ENCODE measurements at places on chromosomes 2 and 18. TPM values are rescaled to one million over a fixed set of nuclear protein-coding genes. Genes with fewer than 3 reads are reported as not detected.

Gene SERPINB13
- polyA plus RNA-seq, result 0.43 TPM

Gene PRSS56
- 2.2 TPM for polyA plus RNA-seq

Gene SPP2
- not detected for polyA plus RNA-seq

Gene TMEM198
- 3.6 TPM for polyA plus RNA-seq

Gene MAP2
- polyA plus RNA-seq, result 6.2 TPM

Gene SATB2
- polyA plus RNA-seq, result 3.4 TPM

Gene PECR
- 8.1 TPM for polyA plus RNA-seq

Gene LRP2
- polyA plus RNA-seq, result 0.05 TPM

DNA sequence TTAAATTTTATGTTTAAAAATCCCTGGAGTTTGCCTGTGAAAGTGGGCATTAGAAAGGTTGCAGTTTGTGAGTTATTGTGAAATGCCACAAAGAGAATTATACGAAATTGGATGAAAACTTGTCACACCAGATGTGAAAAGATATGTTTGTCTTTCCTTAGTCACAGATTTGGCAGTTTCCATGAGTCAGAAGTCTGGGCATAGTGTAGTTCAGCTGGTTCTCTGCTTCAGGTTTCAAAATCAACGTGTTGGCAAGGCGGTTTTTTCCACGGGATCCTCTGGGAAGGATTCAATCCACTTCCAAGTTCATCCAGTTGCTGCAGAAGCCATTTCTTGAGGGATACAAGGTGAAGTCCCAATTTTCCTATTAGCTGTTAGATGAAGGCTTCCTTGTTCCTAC, 658.0 kb upstream of the CDH2 start:
- no peak for DNase-seq

- no peak for DNase-seq
Measured at GRCh38 chr18:23502516-23503037, 734 bp upstream of the RMC1 start.

DNA sequence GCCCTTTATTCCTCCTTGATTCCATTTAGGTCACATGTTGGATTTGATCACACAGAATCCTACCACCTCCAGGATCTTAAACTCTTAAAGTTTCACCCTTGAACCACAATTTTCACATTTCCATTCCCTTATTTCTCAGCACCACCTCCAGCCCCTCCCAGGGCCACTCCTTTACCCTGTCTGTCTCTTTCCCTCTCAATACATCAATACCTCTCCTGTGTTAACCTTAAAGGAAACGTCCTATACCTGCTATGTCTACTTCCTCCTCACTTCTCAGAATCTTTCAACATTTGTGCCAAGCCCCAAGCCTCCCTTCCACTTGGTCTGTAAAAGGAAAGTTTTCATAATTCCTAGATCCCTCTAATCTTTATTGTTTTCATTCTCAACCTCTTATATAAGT, 158.8 kb downstream of the BAZ2B start:
- DNase-seq, result no peak

GRCh38 chr18:3653851-3654441, 204.0 kb downstream of the TGIF1 start:
- DNase-seq, result no peak

- DNase-seq, result no peak
Measured at GRCh38 chr2:237877576-237878307, 18.3 kb downstream of the RAMP1 start.

- peak; percentile 95 for DNase-seq
Measured at GRCh38 chr2:47782671-47783485, at the start of gene MSH6. TSS of gene MSH6 (plus strand) at chr2:47783145. CDS start at chr2:47783234, 89 bp downstream.

DNA sequence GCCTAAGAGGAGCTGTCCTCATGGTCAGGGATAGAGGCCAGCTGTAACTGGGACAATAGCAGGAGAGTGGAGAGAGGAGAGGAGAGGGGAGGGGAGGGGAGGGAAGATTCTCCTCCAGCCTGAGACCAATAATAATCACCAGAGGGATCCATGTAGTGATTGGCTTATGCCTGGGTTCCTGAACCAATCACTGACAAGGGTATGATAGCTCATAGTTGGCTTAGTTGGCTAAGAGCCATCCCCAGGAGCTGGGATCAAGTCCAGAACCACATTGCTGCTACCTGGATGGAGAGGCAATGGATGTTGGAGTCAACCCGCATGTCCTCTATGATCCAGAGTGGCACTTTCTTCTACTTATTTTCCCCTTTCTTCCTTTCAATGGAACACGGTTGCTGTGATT, 7.7 kb upstream of the ST8SIA5 start:
- no peak for DNase-seq

- no peak for DNase-seq
Measured at GRCh38 chr2:134173338-134174016, 80.4 kb upstream of the MGAT5 start.

DNA sequence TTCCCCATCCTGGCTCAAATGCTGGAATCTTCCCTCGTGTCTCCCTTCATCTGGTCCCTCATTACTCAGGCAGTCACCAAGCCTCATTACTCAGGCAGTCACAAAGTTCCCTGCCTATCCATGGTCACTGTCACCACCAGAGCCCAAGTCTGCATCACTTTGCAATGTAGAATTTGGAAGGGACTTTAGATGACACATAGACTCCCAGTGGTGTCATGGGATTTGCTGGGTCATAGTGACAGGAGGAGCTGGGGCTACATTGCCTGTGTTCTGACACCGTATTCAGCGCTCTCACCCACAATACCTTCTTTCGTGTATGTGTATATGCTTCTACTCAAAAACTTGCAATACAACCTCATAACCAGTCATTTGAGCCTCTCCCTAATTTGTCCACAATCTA, 2.1 kb upstream of the EMILIN1 start:
- no peak for DNase-seq

DNA sequence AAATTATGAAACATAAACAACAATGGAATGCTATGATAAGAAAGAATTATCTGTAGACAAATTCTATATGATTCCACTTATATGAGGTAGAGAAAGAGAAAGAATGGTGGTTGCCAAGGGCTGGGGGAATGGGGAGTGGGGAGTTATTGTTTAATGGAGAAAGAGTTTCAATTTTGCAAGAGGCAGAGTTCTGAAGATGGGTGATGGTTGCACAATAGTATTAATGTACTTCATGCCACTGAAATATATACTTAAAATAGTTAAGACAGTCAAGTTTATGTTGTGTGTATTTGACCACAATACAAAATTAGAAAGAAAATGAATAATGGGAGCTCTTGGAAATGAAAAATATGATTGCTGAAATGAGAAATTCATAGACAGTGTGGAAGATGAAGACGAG, 22.6 kb upstream of the FAM117B start:
- no peak for DNase-seq

DNA sequence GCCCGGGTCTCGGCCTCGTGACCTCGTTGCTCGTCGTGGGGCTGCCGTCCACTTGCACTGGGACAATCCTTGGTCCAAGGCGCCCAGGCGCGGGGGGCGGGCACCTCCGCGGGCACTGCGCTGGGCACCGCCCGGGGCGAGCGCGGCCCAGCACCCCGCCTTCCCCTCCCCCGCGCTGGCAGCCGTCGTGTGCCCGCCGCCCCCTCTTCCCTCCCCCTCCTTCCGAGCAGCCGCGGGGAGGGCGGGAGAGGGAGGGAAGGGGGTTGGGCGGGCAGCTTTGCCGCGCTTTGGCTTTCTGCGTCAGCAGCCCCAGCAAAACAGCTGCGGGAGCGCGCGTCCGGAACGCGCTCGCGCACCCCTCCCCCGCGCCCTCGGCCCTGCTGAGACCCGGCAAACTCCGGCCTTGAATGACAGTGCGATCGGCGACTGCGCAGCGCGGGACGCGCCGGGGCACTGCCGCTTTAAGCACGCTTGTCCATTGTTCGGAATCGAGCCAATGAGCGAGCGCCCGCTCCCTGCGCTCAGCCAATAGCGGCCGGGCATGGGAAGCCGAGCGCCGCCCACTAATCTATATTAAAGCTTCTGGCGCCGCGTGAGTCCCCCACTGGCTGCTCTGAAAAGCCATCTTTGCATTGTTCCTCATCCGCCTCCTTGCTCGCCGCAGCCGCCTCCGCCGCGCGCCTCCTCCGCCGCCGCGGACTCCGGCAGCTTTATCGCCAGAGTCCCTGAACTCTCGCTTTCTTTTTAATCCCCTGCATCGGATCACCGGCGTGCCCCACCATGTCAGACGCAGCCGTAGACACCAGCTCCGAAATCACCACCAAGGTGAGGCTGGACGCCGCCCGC, at the start of gene PTMA:
TSS of gene PTMA (plus strand) at position 599 of the 846 bp plus-strand sequence. CDS start at position 781, 182 bp downstream.
- DNase-seq, result peak; percentile 100

GRCh38 chr18:49961271-49961670, 147.9 kb upstream of the ACAA2 start:
- DNase-seq, result no peak

GRCh38 chr2:109284826-109285225, 155.8 kb downstream of the SH3RF3 start:
- DNase-seq, result peak; percentile 76

DNA sequence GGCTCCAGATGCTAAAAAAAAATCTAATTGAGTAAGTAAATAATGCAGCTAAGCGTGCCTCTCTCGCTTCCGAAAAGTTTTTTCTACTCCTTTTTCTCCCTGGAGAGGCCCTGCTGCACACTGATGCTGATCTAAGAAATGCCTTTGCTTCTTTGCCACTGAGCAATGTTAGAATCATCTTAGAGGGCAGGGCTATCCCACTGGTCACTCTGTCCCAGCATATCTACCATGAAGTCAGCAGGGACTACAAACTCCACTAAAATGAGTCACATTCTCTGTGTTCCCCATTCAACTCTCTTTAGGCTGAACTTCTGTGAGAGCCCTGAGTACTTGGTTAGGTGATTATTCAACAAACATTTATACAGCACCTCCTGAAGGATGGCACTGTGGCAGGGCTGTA, 127.6 kb upstream of the LYPD1 start:
- DNase-seq, result no peak

DNA sequence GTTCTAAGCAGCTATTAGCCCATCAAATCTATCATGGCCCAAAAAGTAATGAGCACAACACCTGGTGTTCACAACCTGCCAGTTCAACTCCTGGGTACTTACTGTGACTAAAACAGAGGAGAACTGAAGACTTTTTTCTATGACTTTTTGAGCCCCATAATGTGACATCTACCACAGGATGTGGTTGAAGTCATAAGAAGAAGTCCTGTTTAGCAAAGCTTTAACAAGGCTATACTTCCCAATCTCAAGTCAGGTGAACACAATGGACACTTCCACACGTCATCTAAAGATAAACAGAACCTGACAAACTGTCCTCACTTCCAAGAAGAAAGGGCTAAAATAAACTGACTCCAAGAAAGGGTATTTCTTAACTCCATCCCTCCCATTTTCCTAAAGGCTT, 138.8 kb downstream of the ATAD2B start:
- DNase-seq, result no peak

DNA sequence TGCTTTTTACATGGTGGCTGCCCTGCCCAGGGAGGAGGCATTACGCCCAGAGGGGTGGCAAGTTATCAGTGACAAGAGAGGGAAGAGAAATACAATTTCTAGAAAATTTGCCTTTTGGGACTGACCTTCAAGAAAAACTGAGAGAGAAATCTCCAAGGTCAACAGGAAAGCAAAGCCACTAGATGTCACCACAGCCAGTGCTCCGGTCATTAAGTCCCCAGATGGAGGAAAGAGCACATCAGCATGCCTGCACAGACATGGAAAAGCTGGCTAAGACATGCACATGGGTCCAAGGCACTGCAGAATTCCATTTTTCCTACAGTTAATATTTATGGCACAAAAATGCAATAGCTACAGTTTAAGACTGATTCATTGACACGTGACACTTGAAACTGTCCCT, 21.0 kb downstream of the FHL2 start:
- no peak for DNase-seq

GRCh38 chr2:62814123-62814522, 108.6 kb downstream of the EHBP1 start:
- DNase-seq, result peak; percentile 17

- DNase-seq, result peak; percentile 49
Measured at GRCh38 chr2:61135510-61135909, 26.5 kb upstream of the C2orf74 start.

GRCh38 chr18:34651586-34652369, 58.3 kb upstream of the DTNA start:
- no peak for DNase-seq

DNA sequence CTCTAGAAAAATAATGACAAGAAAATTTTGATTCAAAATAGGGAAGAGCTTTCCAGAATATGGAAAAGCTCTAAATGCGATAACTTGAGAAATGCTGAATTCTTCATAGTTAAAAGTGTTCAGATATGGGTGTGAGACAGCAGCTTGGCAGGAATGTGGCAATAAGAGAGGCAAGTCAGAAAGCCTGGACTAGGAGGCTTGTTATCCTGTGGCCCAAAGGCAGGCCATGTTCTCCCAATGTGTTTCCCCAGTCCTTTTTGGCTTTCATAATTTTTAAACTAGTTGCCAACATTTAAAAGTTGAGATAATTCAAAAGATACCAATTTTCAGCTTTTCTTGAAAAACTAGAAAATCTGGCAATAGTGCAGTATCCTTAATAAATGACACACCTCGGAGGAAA, 366.3 kb upstream of the FANCL start:
- DNase-seq, result no peak

- DNase-seq, result no peak
Measured at GRCh38 chr2:79275197-79275596, 115.6 kb upstream of the REG3A start.

DNA sequence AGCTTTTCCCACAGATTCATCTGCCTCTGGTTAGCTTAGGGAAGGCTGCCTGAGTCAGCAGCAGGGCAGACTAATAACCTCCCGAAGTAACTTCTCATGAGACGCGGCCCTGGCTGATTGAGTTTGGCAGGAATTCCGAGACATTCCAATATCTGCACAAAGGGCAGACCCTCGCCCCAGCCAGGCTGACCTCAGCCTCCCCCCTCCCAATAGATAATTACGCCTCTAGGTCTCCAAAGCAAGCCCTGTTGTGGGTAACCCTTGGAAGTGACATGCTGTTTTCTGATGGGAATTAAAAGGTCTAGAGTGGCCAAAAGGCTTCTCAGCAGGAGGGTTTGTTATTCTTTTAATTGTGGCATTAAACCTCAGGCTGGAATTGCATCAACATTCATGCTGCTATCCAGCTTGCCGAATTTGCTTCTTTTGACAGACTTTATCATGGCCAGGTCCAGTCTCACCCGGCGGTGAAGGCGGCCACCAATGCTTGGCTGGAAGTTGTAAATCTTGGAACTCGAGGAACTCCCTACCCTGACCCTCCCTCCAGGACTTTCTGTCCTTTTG, 98.0 kb upstream of the SLC14A2 start:
- DNase-seq, result no peak

DNA sequence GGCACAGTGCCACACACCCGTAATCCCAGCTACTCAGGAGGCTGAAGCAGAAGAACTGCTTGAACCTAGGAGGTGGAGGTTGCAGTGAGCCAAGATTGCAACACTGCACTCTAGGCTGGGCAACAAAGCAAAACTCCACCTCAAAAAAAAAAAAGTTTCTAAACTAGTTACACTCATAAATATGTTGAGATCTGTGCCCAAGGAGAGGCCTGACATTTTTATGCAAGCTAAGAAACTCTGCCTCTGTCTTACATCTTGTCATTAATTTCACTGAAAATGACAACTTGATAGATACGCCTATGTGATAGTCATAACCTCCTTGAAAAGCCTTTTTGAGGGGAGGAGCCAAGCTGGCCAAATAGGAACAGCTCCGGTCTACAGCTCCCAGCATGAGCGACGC, 412.7 kb downstream of the STK39 start:
- DNase-seq, result no peak

- DNase-seq, result no peak
Measured at GRCh38 chr2:77937366-77937765, 415.2 kb upstream of the LRRTM4 start.
